Hematopoietic multipotent progenitor cell treated with erythropoietin and hydrocortisone succinate and interleukin-3 and kit ligand, for 4 days (in vitro differentiated cells): ENCODE measurements at places on chromosomes 4 and X.
A peak's percentile ranks its signal among the peaks of the same experiment; 100 is the strongest.

DNA sequence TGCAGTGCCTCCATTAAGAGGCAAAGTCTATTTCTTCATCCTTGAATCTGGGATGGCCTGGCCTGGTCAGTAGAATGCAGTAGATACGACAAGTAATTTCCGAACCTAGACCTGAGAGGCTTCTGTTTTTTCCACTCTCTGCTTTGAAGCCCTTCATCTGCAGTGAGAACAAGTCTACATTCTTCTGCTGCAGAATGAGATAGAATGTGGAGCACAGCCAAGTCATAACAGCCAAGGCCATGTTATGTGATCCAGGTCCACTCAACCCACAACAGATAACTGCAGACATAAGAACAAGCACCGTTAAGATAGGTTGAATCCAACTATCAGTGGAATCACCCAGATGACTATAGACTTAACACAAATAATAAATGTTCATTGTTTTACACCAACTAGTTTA, 1297.7 kb downstream of the C4orf33 start:
- no peak for DNase-seq

DNA sequence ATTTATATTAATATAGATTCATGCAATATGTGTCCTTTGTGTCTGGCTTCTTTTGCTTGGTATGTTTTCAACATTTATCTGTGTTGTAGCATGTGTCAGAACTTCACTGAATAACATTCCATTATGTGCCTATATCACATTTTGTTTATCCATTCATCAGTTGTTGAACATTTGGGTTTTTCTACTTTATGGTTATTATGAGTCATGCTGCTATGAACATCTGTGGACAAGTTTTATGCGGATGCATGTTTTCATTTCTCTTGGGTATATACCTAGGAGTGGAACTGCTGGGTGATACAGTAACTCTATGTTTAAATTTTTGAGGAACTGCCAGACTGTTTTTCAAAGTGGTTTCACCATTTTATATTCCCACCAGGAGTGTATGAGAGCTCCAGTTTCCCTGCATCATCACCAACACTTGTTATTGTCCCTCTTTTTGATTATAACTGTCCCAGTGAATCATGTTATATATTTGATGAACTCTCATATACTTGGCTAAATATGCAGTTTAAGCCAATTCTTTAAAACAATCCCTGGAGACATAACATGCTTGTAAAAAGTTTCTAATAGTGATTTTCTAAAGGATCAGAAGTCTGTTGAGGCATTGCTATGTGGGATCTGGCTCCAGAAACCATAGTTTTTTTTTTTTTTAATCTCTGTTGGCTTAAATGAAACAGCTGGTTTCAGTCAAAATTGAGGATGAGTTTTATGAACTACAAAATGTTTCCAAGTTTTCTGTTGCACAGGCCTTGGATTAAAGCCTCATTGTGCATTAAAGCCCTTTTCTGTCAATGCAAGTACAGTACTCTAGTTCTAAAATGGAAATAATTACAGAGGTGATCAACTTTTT, 21.6 kb upstream of the REPS2 start:
- no peak for DNase-seq

DNA sequence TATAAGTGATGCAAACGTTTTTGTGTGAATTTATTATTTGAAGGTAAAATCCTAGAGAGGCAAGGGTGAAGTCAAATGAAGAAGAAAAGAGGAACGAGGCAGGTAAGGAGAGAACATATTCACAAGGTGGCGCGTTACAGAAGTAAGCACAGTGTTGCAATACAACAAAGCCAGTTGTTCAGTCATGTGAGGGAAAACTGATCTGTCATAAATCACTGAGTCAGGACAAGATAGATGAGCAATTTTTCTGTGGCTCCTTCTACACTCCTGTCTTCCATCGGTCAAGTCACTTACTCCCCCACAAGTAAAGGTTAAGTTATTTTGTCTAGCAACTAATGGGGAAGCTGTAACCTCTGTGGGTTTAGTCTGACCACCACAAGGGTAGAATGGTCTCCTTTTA, 203.0 kb upstream of the GK2 start:
- DNase-seq = no peak

GRCh38 chr4:151948351-151949016, 187.7 kb upstream of the GATB start:
- no peak for DNase-seq

DNA sequence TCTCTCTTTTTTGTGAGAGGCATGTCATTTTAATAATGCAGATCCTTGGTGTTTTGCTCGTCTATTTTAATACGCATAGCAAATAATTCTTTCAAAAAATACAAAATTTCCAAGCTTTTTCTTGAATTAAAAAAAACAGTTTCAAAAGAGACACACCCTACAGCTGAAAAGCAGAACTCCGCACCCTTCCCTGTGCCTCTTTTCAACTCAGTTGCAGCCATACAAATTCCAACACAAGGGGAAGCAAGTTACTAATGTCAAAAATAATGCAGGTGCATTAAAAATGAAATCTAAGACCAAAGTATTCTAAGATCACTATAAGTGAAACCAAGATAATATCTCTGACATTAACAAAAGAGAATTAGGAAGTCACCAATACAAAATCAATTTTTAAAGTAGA, 66.6 kb downstream of the NR3C2 start:
- peak; percentile 10 for DNase-seq

DNA sequence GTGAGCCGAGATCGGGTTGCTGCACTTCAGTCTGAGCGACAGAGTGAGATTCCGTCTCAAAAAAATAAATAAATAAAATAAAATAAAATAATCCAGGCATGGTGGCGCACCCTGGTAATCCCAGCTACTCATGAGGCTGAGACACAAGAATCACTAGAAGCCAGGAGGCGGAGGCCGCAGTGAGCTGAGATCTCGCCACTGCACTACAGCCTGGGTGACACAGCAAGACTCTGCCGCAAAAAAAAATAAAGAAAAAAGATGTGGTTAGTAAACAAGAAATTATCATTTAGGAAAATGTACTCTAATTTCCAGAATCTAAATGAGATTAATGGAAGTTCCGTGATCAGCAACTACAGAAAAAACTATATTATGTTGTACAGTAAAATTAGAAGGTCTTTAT, 14.5 kb upstream of the LRBA start:
- DNase-seq = peak; percentile 71

- DNase-seq = no peak
These were observed 43.8 kb downstream of the GEMIN8 start for GRCh38 chrX:13985697-13986435.

- DNase-seq = no peak
These were observed 575.0 kb upstream of the NR3C2 start for GRCh38 chr4:149017002-149017734.

GRCh38 chr4:66045913-66046312, 375.6 kb upstream of the EPHA5 start:
- no peak for DNase-seq

DNA sequence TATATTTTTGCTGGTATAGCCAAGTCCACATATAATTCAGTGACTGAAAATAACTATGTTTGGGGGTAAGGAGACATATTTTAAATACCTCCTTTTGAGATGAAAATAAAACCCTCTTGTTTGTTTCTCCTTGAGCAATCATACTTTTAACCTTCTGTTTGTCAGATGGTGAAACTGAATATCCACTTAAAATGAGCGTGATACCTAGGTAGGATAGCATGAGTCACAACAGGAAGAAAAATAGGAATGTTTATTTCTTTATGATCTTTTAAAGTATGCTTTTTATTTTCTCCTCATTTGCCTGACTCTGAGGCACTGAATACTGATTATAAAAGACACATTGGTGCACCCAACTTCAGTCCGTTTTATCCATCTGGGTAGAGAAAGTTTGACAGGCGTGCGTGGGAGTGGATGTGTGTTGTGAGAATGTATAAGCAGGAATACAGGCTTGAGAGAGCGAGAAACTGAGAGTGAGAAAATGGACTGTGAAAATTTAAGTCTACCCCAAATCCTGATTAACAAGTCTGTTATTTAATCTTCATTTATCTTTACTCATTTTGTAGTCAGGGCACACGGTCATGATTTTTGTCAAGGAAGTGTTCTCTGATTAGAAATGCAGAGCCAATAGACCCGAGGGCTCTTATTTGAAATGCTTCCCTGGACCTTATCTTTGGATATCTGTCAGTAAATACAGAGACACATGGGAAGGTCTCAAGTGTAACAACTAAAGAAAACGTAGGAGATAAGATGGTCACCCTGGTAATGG, 62.1 kb upstream of the ANTXR2 start:
- DNase-seq = no peak

- peak; percentile 9 for DNase-seq
These were observed 22.7 kb downstream of the WDR19 start for GRCh38 chr4:39205000-39205399.

DNA sequence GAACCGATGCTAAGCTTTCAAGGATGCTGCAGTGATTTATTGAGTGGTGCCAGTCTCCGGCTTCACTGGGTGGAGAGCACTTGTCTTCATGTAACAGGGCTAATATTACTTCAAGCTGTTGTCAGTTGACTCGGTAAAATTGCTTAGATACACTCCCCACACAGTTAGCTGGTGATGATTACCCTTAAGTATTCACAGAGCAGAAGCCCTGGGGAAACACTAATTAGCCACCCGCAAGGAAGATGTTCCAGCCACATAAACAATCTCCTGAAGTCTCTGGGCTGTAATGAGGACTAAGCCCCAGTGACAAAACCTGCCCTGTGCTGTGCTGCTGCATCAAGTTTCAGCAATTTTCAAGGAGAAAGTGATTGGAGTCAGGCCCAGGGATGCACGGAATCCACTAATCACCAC, 37.3 kb upstream of the GK2 start:
- DNase-seq = no peak

GRCh38 chr4:156303708-156304107, 350.0 kb upstream of the CTSO start:
- no peak for DNase-seq

DNA sequence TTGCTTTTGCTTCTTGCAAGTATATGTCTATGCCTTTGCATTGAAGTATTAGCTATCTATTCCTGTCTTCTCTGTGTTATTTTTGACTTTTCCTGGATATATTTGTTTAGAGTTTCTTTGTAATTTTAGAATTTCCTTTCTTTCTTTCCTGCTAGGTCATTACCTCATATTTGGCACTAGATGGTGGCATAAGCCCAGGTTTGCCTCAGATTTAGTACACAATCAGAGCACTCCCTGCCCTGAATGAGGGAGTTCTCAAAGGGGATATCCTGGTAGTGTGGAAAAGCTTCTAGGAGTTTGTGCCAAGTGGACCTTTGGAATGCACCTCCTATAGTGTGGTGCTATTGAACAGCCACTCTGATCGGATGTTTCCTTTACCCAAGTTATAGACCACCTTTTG, 181.6 kb downstream of the UGT8 start:
- no peak for DNase-seq

DNA sequence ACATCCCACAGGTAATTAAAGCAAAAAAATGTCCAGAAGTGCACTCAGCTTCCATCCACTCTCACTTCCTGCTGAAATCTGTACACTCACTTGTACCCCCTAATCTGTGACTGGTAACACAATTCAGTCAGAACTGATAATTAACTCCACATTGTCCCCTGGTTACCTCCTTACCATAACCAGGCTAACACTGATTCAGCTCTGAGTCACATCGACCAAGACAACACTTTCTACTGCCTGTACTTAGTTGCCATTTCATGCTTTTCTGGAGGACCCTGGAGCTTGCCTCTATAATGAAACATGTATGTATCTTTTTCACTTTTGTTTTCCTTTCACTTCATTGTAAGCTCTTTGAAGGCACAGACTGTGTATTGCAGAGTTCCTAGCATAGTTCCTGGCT, 130.9 kb upstream of the GABRG1 start:
- no peak for DNase-seq

GRCh38 chr4:138588501-138588900, 346.4 kb upstream of the SLC7A11 start:
- DNase-seq = no peak

DNA sequence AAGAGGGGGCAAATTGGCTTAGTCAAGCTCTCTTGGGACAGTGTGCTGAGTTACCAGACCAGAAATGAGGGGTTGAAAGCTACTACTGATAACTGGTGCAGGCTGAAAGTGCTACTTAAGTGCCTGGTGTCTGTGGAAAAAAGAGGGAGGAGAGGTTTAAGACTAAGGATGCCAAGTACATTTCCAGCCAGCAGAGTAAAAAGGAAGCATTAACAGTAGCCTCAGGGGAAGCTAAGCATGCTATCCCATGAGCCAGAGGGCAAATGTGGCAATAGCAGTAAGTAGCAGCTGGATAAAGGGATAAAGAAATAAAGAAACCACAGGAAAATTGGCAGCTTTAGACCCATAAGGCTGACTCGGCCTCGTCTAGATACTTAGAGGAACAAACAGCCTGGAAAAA, 196.3 kb upstream of the MAB21L2 start:
- peak; percentile 66 for DNase-seq

DNA sequence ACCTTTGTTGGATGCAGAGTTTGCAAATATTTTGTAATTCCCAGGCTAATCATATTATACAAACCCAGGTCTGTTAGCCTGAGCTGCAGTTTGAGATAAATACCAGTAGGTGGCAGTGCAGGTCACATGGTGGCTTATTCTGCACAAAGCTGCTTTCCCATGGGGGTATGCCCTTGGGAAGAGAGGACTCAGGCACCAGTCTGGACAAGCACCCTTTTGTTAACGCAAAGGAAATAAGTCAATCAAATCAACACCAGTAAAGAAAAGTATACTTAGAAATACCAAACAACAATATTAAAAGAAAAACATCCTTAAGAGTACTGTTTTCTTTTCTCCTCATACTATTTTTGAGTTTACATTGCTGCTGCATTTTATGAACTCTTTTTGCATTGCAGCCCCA, 389.0 kb upstream of the ZFP42 start:
- DNase-seq = peak; percentile 61

- DNase-seq = no peak
These were observed 52.8 kb downstream of the FHDC1 start for GRCh38 chr4:152988721-152989553.

DNA sequence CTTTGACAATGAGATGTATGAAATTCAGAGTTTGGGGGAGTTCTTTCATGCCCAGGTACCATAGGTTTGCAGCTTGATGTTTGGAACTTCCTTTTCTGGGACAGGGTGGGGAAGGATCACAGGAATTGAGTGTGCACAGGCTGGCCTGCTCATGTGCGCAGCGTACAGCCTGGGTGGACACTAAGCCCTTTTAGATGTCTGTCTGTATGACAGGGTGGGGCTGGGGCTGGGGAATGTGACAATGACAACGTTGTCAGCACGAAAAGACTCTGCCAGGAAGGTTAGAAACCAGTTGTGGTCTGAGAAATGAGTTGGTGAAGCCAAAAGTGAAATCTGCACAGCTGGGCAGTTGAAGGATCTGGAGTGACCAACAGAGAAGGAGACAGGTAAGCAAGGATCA, 47.4 kb downstream of the WWC2 start:
- DNase-seq = no peak

- DNase-seq = no peak
These were observed at the start of gene GK2 for GRCh38 chr4:79408063-79408462. Gene GK2 (minus strand): TSS chr4:79408228. CDS start chr4:79408200, 28 bp downstream.

GRCh38 chr4:153275380-153276276, 68.9 kb upstream of the MND1 start:
- DNase-seq = no peak

DNA sequence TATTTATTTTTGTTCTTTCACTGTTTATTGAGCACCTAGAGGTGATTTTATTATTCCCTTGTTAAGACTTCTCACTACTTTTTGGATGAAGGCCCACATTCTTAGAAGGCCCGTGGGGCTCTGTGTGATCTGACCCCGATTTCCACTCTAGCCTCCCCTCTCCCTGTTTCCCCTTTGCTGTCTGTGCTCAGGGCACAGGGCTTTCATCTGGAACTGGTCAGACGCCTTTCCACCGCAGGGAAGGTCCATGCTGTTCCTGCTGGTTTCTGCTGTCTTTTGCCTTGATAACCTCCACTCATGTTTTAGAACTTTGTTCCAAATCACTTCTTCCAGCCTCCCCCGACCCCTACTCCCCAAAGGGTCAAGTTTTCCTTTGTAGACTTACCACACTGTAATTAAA, 31.3 kb upstream of the ANAPC4 start:
- DNase-seq = no peak

GRCh38 chrX:139811942-139812629, 104.1 kb upstream of the MCF2 start:
- no peak for DNase-seq
